ENCODE measurements at places on chromosomes 5 and 9. TPM values are rescaled to one million over a fixed set of nuclear protein-coding genes. Genes with fewer than 3 reads are reported as not detected.
A peak's percentile ranks its signal among the peaks of the same experiment; 100 is the strongest.

GRCh38 chr5:65914641-65915196, 11.7 kb upstream of the ERBIN start:
- peak; percentile 31 for DNase-seq

The AGXT2 gene
- polyA plus RNA-seq, result 49.2 TPM

DNA sequence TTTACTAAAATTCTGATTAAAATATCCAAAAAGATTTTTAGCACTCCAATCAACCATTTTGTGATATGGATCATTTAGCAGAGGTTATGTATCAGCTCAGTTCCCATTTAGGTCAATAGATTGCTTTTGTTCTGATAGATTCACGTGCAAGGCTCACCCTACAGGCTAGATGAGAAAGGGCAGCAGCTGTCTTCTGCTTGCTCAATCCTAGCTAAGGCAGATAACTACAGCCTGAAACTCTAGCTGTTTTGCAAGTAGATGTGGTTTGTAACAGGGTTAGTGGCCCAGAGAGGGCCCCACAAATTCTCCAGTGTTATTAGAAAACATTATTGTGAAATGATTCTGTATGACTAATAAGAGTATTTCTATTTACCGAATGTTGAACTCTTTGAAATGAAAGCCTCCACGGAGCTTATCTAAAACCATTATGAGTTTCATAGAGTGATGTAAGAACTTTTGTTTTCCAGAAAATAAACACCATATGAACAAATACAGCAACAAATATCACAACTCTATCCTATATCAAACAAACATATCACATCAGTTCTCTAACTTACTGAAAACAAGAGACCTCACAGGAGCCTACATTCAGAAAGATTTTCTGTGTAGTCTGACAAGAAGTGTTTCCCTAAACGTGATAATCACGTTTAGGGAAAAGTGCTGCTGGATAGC, 841.9 kb upstream of the ACO1 start:
- DNase-seq, result no peak

The IFNA13 gene
- not detected for polyA plus RNA-seq

The MPDZ gene
- polyA plus RNA-seq, result 46.6 TPM

GRCh38 chr9:76004526-76004925, 114.1 kb downstream of the PCSK5 start:
- DNase-seq, result no peak

DNA sequence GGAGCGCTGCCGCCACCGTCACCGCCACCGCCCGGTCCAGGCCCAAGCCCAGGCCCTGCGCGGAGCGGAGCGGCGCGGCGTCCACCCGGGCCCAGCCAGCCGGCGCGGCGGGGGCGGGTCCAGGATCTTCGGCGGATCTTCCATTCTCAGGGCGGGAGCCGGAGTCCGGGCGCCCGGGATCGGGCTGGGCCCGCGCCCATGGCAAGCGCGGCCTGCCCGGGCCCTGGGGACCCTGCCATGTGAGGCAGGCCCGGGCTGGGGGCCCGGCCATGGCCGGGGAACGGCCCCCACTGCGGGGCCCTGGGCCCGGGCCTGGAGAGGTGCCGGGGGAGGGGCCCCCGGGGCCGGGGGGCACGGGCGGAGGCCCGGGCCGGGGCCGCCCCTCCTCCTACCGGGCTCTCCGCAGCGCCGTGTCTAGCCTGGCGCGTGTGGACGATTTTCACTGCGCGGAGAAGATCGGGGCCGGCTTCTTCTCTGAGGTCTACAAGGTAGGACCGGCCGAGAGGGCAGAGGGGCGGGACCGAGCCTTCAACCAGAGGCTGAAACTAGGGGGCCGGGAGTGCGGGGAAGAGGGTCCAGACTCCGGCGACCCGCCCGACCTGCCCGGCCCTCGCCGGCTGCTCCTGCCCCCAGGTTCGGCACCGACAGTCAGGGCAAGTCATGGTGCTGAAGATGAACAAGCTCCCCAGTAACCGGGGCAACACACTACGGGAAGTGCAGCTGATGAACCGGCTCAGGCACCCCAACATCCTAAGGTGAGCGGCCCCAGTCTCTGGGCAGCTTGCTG, 482 bp downstream of the TESK1 start:
- DNase-seq, result no peak

GRCh38 chr5:42270771-42271170, 152.5 kb upstream of the GHR start:
- no peak for DNase-seq

The ARAP3 gene
- 24.4 TPM for polyA plus RNA-seq

DNA sequence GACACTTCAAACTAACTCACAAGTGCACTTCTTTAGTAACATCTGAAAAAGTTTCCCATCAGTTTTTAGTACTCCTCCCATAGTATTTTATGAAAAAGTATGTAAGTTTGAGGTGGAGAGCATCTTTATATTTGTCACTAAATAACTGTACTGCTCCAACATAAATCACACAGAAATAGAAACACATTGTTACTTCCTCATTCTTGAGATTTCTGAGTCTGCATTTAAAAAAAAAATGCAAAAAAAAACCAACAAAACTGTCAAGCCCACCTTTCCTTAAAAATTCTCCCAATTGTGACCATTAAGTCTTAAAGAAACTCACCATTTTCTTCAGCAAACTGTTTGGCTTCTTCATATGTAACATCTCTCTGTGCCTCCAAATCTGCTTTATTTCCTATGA, 18.7 kb downstream of the RAB14 start:
- DNase-seq, result no peak

DNA sequence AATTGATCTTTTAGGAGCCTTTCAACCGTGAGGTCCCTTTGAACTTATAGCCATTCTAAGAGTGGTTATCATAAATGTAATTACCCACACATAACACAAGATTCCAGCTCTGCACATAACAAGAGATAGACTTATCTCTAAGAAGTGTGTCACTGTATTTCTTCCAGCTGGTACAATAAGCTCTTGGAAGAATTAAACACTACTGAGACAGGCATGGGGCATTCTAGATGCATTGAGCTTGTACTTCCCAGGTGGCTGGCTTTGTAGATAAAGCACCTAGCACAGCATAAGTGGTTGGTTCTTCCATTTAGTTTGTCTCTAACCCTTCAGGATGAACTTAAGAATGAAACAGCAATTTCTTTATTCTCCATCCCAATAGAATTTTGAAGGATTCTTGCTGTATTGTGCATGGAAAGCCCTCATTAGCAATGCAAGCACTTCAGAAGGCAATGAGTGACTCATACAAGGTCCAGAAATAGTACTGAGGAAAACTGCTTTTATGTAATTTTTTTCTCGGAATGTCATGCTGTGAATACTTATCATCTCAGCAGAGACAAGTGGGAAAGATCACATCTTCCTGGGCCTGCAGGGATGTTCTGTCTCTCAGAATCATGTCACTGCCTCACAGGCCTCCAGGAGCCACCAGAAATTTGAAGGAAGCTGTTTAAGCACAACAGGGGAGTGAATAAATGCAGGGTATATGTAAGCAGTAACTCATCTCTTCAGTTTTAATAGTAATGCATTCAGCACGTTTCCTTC, 91.1 kb upstream of the CD180 start:
- DNase-seq, result no peak

DNA sequence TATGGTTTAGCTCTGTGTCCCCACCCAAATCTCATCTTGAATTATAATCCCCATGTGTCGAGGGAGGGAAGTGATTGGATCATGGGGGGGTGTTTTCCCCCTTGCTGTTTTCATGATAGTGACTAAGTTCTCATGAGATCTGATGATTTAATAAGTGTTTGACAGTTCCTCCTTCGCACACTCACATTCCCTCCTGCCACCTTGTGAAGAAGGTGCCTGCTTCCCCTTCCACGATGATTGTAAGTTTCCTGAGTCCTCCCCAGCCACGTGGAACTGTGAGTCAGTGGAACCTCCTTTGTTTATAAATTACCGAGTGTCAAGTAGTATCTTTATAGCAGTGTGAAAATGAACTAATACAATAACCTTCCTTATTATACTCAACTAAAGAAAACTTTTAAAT, 24.3 kb upstream of the TEX10 start:
- DNase-seq, result no peak

The FBLL1 gene
- polyA plus RNA-seq, result 0.87 TPM

The PPP2R2B gene
- 14.4 TPM for polyA plus RNA-seq

DNA sequence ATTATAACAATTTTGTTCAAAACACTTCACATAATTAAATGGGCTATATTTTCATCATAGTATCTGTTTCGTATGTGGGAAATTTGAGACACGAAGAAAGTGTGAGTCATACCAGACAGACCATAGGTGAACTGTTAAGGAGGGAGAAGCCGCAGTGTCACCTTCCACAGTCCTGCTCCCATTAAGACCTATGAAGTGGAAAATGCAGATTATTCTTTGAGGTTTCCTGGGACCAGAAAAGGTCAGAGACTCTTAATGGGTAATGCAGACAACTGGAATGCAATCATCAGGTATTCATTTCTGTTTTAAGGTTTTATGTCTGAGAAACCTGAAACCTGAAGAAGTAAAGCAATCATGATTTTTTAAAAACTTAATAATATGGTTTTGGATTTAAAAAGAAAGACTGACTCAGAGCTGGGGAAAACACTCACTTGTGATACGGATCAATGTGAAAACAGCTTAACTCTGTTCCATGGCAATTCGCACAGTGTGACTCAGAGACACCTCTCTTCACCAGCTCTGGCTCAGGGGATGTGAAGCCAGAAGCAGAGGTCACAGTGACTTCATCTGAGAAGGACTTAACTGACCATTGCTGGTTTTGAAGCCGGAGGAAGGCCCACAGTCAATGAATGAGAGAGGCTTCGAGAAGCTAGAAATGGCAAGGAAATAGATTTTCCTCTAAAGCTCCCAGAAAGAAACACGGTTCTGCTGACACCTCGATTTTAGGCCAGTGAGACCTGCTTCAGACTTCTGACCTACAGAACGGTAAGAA, 17.2 kb upstream of the GCNT1 start:
- no peak for DNase-seq

DNA sequence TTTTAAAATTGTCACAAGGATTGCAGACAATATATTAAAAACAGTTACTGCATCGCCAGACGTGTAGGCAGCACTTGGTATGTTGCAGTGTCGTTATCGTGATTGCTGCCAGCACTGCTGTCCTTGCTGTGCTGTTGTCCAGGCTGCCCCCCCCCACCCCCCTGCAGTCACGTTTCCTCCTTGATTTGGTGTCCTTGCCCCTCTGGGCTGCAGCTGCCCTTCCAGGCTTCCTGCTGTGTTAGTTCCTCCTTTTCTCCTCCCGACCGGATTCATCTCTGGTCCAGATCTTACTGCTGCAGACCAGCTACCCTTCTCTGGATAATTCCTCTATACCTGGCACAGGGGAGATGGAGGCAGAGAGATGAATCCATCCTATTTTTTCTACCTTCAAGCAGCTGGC, 298.9 kb downstream of the TRIM32 start:
- DNase-seq, result no peak

GRCh38 chr9:20593537-20593936, 28.8 kb downstream of the MLLT3 start:
- DNase-seq, result no peak

Data from right renal pelvis (tissue), 4 donors.